ENCODE measurements at places on chromosomes 16 and 17.
A peak's percentile ranks its signal among the peaks of the same experiment; 100 is the strongest.

DNA sequence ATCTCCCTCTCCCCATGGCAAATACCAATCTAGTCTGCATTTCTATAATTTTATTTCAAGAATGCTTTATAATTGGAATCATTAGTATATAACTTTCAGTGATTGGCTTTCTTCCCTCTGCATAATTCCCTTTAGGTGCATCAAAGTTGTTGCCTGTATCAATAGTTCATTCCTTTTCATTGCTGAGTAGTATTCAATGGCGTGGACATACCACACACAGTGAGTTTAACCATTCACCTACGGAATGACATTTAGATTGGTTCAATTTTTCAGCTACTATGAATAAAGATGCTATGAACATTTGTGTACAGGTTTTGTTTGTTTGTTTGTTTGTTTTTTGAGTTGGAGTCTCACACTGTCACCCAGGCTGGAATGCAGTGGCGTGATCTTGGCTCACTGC, 9.7 kb downstream of the OTOA start:
- DNase-seq, result no peak

- DNase-seq, result no peak
Observed at GRCh38 chr17:64281962-64282752, 19.1 kb upstream of the TEX2 start.

- DNase-seq, result no peak
Observed at GRCh38 chr16:87854907-87855683, 14.2 kb downstream of the SLC7A5 start.

DNA sequence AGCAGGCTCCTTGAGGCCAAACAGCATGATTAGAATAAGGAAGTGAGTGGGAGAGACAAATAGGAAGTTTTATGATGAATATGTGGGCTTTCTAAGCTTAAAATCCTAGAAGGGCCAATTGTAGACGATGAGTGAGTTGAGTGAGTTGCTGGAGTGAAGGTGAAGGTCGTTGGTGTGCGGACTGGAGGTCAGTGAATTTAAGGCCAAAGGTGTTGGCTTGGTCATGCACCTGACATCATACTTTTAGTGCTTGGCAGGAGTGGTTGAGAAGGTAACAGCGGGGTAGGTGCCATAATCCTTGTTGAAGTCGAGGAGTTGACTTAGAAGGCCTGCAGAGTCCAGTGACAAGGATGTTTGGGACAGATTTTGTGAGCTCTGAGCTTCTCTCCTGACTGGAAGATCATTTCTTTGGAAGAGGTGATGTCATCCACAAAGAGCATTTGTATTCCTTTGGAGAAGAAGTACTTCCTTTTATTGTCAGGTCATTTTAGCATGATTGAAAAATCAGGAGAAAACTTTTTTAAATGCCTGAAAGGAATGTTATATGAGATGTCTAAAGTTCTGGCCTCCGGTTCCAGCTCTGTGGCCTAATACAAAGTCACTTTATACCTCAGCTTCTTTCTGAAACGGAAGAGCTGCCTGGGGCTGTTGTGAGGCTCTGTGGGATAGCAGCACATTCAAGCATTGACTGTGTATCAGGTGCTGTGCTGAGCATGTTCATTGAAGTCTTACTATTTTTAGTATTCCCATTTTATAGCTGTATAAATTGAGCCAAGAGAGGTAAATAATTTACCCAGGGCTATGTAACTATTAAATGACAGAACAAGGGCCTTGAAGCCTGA, 53.6 kb upstream of the TBX2 start:
- no peak for DNase-seq

DNA sequence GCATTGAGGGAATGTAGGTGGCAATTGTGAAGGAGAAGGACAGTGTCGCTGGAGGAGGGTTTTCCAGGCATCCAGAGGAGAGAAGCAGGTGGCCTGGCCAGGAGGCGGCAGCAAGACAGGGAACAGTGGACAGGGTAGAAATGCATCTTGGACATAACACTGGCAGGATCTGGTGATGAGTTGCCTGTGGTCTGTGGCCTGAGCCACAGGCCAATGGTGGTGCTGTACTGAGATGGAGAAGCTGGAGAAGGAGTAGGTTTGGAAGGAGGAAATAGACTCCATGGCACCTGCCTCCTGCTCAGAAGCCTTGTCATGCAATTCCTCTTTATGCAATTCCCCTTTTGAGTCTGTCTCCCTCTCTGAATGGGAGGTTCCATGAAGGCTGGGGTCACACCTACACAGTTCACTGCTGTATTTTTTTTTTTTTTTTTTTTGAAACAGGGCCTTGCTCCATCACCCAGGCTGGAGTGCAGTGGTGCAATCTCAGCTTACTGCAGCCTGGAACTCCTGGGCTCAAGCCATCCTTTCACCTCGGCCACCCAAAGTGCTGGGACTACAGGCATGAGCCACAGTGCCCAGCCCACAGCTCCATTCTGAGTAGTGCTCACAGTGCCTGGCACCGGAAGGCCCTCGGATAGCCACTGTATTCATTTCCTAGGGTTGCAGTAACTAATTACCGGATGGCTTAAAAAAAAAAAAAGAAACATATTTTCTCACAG, 13.5 kb upstream of the CACNG4 start:
- no peak for DNase-seq

GRCh38 chr17:81049372-81049911, 14.5 kb downstream of the BAIAP2 start:
- no peak for DNase-seq

- no peak for DNase-seq
Observed at GRCh38 chr17:47204722-47205418, 4.3 kb upstream of the MYL4 start.

DNA sequence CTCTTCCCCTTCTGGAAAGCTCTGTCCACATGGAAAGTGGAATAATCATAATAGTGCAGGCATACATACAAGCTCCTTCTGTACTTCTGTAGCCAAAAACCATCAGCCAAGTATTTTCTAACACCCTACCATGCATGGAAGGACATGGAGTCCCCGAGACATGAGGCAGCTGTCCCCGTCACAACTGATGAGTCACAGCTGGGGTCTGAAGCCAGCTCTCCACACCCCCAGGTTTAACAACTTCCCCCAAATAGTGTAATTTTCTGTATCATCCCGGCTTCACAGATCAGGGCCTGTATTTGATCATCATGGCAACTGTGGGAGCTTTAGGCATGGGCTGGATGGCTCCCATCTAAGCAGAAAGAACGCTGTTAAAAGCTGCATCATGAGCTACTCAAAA, 16.6 kb downstream of the C16orf96 start:
- no peak for DNase-seq

- no peak for DNase-seq
Observed at GRCh38 chr16:27458987-27459688, 57.2 kb downstream of the IL21R start.

DNA sequence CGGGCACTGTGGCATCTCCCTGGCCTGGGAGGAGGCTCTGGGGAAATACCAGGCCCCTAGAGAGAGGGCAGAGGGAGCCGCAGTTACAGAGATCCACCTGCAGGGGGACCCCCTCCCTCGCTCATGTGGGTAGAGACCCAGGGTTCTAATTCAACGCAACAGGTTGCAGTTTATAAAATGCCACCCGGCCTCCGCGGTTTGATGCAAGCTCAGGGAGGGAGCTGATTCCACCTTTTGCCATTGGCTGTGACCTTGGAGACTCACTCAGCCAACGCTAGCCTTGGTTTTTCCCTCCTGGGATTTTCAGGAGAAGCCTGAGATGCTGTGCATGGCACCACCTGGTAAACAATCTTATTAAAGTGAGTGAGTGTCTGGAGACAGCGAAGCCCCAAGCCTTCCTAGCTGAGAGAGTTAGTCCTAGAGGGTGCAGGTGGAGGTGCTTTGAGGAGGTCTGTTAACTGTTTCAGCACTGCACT, 12.1 kb downstream of the TTLL6 start:
- DNase-seq, result peak; percentile 61

- no peak for DNase-seq
Observed at GRCh38 chr16:48905632-48906505, 295.9 kb upstream of the N4BP1 start.

DNA sequence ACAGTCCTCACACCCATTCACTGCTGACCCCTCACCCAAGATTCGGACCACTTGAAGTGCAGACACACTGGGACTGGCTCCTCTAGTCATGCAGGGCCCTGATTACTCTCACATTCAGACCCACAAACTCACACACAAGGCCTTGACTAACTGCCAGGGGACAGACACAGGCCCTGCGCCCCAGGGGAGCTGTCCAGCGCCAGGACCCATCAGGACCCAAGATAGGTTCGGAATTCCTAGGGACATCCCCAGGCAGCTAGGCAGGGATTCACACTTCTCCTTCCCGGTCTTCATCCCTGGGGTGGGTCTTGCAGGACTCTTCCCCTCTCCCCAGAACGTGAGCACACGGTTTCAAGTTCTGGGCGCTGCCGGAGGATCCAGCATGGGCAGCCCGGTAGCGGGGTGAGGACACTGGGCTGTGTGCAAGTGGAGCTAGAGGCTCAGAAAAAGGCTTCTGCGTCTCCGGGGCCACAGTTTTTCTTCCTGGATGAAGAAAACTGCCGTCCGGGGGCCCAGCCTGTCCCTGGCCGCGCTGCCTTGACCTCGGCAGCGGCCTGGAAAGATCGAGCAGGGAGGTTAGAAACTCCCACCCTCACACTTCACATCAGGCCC, 1.6 kb downstream of the SEZ6 start:
- no peak for DNase-seq

DNA sequence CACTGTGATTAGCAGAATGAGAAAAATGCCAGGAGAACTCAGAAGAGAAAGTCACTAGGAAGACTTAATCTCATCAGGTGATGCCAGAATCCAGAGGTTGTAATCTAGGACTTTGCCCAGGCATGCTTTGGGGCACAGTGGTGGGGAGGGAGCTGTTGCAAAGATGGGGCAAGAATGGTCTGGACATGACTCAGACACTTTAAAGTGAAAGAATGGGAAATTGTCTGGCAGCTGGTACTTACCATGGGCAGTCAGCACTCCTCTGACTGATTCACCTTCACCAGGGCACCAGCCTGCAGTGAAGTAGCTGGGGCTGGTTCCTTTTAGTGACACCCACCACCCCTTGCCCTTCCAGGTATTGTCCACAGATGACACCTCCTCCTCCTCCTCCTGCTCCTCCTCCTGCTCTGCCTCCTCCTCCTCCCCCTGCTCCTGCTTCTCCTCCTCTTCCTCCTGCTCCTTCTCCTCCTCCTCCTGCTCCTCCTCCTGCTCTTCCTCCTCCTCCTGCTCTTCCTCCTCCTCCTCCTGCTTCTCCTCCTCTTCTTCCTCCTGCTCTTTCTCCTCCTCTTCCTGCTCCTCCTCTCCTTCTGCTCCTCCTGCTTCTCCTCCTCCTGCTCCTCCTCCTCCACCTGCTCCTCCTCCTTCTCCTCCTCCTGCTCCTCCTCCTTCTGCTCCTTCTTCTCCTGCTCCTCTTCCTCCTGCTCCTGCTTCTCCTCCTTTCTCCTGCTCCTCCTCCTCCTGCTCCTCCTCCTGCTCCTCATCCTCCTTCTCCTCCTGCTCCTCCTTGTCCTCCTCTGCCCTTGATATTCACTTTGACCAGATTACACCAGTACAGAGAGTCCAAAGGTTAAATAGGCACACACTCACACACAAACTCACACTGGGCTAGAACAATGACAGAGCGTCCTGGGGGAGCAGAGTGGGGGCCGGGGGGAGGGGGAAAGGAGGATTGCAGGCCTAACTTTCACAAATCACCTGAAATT, at the start of gene CHD9NB:
CHD9NB (minus strand) TSS at position 379 of the 983 bp plus-strand sequence. CDS start 8,739 bp downstream, outside the sequence.
- DNase-seq, result no peak

DNA sequence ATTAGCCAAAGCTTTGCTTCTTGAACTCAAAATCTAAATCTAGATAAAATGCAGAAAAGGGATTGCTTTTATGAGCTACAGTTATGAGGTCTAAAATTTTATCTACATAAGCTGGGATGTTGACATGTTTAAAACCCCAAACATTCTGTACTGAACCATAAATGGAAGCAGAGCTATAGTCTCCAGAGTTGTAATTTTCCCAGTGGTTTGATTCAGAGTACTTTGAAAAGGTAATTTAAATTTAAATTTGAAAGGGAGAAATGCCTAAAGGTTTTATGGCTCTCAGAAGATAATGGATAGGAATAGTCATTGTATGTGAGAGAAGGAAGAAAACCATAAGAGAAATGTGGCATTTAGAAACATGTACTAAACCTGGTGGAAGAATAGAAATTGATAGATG, 163.2 kb downstream of the PPM1E start:
- DNase-seq, result no peak

Data from stimulated activated CD4-positive, alpha-beta T cell treated with anti-CD3 and anti-CD28 coated beads, Interleukin-1b, Interleukin-23, amount 100 ng/mL, for 1 hour (primary cell).